ENCODE measurements at places on chromosomes 5 and 9.

DNA sequence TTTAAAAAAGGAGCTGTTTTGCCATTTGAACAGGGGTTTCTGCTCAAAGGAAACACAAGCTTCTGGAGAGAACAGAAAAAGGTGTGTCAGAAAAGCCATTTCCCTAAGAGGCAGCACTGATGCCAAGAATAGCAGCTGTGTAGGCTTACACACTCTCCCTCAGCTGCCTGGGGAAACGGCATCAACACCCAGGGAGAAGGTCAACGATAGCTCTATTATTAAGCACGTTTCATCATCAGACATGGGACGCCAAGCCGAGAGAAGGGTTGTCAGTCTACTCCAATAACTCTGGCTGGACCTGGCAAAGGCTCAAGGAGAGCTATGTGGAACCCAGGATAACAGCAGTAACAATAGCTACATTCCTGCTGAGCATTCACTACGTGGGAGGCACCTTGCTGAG is 314.2 kb downstream of the CDK5RAP2 start:
- no peak for DNase-seq

DNA sequence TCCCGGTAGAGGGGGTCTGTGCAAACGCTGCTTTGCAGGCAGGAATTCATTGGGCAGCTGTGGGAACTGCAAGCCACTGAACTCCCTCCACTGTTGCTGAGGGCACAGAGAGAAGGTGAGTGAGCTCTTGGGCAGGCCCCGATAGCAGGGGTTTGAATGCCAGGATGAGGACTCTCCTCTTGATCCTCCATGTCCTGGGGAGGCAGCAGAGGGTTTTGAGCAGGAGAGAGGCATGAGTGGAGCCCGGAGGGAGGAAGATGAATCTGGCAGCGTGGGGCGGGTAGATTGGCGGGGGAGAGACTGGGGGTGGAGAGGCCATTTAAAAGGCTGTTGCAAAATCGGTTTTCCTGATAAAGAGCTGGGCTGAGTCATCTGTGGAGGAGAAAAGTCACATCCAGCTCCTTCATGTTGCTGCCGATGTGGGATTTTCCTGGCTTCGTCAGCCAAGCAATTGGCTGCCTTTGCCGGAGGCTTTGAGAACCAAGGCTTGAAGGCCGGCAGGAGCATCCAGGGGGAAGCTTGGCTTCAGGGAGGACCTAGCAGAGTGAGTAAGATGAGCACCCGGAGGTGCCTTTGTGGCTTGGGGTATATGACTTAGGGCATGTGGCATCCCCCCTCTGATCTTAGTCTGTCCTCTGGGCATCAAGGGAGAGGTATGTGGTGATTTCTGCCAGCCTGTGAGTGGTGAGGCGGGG is at the start of gene SYNPO:
TSS of gene SYNPO (plus strand) at position 350 of the 695 bp plus-strand sequence. CDS start 7,616 bp downstream, outside the sequence.
- DNase-seq, result peak; percentile 55

DNA sequence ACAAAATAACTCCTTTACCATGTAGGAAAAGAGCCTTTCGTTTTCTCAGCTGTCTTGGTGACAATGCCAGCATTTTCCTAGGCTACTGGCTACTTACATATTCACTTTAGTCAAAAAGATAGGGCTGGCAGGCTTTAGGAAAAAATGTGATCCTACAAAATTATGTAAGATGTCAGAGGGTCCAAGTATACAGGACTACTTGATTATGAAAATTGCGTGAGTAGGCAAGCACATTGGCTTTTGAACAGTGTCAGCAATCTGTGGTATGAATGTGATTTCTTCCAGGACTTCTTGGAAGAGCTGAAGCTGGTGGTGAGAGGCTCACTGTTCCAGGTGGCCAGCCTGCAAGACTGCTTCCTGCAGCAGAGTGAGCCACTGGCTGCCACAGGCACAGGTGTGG is 22.8 kb downstream of the THBS4 start:
- no peak for DNase-seq

DNA sequence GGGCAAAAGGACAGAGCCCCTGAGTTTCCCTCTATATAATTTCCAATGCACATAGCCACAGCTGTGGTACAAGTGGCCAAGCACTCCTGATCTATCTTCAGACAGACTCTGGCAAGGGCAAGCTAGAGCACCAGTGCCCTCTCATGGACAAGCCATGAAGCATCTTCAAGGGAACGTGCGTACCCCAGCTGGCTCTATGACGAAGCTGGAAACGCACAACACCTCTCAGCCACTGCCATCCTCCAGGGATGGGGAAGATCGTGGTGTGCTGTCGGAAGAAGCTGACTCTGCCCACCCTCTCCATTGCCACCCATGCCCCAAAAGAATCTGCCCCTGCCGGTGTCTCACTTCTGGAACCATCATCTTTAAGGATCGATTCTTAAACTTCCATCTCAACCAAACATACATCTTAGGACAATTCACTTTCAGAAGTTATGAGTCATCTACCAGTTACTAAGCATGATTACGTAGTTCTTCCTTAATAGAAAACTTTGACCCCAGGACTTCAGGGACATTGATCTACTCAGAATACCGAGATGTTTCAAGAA is 482.9 kb downstream of the AGTPBP1 start:
- no peak for DNase-seq

DNA sequence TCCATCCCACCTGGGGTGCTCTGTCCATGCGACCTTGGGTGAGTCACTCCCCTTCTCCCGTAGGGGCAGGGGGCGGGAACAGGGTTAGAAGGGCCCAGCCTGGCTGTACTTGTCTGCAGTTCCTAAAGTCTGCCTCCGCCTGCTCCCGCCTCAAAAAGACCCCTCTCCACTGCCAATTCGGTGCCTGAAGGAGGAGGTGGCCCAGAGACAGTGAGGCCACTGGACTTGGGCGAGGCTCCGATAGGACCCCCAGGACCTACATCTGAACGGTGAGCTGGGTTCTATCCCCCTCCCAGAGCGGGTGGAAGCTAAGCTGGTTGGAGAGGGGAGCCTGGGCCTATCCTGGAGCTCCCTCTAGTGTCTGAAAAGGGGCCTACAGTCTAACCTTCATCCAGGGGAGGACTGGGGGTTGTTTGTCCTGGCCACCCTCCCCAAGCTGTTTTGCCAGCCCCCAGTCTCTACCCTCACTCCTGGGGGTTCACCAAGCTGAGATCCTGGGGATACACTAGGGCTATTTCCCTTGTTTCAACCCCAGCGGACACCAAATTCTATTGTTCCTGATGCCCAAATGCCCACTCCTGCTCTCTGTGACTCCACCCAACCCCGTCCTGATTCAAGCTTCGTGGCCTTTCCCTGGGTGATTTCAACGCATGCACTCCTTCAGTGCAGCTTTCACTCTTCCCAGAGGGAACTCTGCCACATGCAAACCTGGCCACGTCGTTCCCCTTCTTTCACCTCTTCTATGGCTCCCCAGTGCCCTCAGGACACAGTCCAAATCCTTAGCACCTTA is 6.1 kb upstream of the CRB2 start:
- peak; percentile 49 for DNase-seq

DNA sequence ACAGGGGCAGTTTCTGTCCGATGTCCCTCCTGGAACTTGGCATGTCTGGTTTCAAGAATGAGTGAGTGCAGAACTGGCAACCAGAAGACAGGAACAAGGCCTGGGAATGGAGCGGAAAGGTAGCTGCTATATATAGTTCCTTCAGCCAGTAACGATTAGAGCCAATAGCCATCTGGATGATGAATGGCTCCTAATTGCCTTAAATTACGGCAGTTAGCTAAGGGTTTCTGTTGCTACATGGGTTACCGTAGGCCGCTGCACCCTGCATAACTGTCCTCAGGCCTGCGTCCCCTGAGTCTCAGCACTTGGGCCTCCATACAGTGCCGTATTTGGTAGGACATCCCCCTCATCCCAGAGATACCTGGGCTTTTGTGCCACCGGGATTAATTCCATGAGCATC is 29.4 kb downstream of the WWC1 start:
- DNase-seq, result no peak
